ENCODE measurements at places on chromosomes 7 and 10. TPM values are rescaled to one million over a fixed set of nuclear protein-coding genes. Genes with fewer than 3 reads are reported as not detected.

GRCh38 chr7:26328498-26329390, 37.1 kb downstream of the SNX10 start:
- no peak for DNase-seq
- H3K27me3 ChIP-seq, result peaks cover 4% of the 10 kb centered on the region
- H3K4me3 ChIP-seq, result no peak overlapping the region
- no peaks in the 10 kb centered on the region for H3K36me3 ChIP-seq

GRCh38 chr7:21076054-21076453, 289.4 kb upstream of the SP8 start:
- no peaks in the 10 kb centered on the region for H3K4me1 ChIP-seq
- no peaks in the 10 kb centered on the region for H3K36me3 ChIP-seq
- H3K4me3 ChIP-seq, result no peak overlapping the region
- peaks cover 4% of the 10 kb centered on the region for H3K27me3 ChIP-seq

DNA sequence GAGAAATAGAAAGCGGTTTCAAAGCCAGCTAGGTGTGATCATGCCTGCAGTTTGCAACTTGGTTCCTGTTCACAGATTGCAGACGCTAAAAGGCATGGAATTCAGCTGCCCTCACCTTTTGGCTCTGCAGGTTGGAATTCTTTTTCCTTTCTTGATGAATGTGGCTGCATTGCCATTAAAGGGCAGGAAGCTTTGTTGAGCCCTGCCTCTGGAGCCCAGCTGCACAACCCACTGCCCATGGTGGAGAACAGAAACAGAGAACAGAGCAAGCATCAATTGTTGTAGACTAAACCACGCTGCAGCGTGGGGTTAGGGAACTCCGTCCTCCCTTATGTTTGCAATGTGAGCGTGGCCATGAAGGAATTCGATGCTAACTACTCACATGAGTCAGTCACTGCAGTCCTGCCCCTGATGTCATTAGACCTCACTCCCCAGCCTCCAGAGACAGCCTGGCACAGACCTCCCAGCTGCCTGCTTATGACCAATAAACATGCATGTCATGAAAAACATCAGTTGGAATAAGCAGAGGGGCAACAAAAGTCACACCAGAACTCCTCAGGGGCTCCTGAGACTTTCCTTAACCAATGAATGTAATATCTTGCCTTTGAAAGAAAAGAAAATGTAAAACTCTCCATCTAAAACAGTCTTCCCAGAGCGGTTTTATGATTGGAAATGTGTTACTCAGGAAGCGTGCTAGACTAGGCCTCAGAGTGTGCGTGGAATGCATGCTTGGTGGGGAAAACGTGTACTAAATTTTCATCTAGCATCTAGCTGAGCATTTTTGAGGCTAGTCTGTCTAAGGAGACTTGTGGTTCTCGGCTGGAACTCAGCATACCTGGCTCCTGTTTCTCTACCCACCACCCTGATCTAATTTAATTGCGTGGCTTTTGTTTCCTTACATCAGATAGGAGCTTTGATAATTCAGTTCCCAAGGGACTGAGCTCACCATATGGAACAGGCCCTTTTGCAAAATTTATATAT, 232.2 kb downstream of the KIAA1217 start:
- H3K4me3 ChIP-seq, result no peak overlapping the region
- peaks cover 48% of the 10 kb centered on the region for H3K4me1 ChIP-seq
- peak overlapping the region; percentile 60 for H3K27ac ChIP-seq
- no peaks in the 10 kb centered on the region for H3K27me3 ChIP-seq
- no peak for DNase-seq

GRCh38 chr7:111137296-111138192, 46.6 kb downstream of the LRRN3 start:
- H3K4me3 ChIP-seq, result no peak overlapping the region
- H3K27me3 ChIP-seq, result no peaks in the 10 kb centered on the region
- H3K4me1 ChIP-seq, result peaks cover 31% of the 10 kb centered on the region
- no peak for DNase-seq

- peaks cover 17% of the 10 kb centered on the region for H3K4me1 ChIP-seq
- no peak for DNase-seq
- H3K36me3 ChIP-seq, result no peaks in the 10 kb centered on the region
- H3K27ac ChIP-seq, result no peak overlapping the region
- peaks cover 45% of the 10 kb centered on the region for H3K27me3 ChIP-seq
Measured at GRCh38 chr10:25177093-25177753, 2.4 kb downstream of the GPR158 start.

- no peak overlapping the region for H3K4me3 ChIP-seq
- H3K27ac ChIP-seq, result no peak overlapping the region
- no peaks in the 10 kb centered on the region for H3K4me1 ChIP-seq
- H3K27me3 ChIP-seq, result peaks cover 36% of the 10 kb centered on the region
- no peaks in the 10 kb centered on the region for H3K36me3 ChIP-seq
- peak; percentile 49 for DNase-seq
Measured at GRCh38 chr7:155979994-155980393, 167.7 kb upstream of the SHH start.

DNA sequence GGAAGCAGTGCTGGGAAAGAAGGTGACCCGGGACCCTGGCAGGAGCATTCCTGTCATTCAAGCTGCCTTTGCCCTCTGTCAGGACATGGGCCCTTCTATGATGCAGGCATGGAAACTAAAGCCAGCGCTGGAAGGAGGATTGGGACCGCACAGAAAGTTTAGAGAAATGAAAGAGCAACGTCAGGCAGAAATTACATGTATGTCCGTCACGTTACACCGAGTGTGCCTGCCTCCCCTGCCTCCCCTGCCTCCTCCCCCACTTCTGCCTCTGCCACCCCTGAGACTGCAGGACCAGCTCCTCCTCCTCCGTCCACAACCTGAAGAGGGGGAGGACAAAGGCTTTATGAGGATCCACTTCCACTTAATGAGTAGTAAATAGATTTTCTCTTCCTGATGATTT, 13.9 kb upstream of the PWWP2B start:
- peaks cover 4% of the 10 kb centered on the region for H3K4me1 ChIP-seq
- no peaks in the 10 kb centered on the region for H3K27me3 ChIP-seq
- peaks cover 10% of the 10 kb centered on the region for H3K36me3 ChIP-seq
- DNase-seq, result peak; percentile 35
- no peak overlapping the region for H3K4me3 ChIP-seq

DNA sequence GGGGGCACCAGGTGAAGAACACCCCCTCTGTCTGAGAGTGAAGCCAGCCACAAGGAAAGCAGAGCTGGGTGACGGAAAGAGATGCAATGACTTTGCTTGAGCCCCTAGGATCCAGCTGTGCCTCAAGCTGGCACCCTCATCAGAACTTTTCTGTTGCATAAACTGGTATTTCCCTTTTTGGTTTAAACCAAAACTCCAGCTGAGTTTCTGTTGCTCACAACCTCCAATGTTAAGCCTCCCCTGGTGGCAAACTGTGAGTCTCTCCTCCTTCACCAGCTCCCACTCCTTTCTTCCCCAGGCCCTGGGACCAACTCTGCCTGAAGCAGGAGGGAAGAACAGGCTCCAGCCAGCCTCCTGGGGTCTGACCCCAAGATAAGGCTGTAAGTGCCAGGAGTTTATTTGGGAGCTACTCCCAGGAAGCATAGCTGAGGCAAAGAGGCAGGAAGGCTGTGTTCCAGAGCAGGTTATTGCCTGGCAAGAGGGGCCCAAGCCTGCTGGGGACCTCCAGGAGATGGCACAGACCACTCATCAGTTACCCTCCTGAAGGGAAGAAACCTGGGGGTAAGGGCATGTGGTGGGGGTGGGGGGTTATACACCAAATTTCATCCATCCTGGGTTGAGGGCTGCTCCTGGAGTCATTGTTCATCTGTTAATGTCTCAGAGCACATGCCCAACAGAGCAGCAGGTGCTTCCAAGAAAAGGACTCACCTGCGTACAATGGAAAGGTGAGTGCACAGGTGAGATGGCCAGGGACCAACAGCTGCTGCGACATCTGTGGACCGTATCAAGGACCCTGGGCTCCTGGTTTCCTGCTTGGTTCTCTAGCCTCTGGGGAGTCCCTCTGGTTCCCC, 73.3 kb upstream of the NANOS1 start:
- H3K4me1 ChIP-seq, result peaks cover 13% of the 10 kb centered on the region
- H3K4me3 ChIP-seq, result no peak overlapping the region
- H3K27me3 ChIP-seq, result peaks cover 8% of the 10 kb centered on the region
- no peak overlapping the region for H3K27ac ChIP-seq

DNA sequence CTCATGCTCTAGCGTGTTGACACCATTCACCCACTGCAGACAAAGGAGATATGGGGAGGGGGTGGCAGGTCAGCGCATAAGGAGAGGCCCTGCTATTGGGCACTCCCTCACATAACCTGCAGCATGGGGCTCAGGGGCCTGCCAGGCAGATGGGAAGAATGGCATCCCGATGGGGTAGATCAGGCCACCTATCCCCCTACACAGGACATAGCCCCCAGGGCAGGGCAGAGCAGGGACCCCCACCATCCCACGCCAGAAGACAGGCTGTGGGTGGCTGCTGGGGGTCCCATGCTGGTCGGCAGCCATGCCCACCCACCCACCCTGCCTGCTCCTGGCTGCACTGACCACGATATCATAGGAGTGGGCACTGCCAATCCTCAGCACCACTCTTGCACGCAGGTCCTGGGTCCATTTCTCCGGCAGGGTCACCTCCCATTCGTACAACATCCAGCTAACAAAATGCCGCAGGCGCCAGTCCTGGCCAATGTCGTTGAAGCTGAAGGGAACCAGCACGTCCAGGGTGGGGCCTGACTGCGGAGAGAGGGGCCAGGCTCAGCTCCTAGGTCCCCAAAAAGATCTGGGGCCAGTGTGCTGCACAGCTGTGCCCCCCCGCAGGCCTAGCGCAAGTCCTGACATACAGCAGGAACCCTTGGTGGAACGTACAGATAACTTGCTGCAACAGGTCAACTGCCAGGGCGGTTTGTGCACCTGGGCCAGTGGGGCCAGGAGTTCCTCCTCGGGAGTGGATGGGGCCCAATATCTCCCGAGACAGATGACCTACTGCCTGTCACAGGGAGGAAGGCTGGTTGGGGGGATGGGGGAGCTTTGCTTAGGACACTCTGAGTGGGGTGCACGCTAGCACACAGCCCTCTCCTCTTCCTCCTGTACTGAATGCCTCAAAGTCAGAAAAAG, 45.9 kb upstream of the ZNF479 start:
- H3K27me3 ChIP-seq, result no peaks in the 10 kb centered on the region
- no peak for DNase-seq
- no peaks in the 10 kb centered on the region for H3K36me3 ChIP-seq
- H3K4me1 ChIP-seq, result no peaks in the 10 kb centered on the region

DNA sequence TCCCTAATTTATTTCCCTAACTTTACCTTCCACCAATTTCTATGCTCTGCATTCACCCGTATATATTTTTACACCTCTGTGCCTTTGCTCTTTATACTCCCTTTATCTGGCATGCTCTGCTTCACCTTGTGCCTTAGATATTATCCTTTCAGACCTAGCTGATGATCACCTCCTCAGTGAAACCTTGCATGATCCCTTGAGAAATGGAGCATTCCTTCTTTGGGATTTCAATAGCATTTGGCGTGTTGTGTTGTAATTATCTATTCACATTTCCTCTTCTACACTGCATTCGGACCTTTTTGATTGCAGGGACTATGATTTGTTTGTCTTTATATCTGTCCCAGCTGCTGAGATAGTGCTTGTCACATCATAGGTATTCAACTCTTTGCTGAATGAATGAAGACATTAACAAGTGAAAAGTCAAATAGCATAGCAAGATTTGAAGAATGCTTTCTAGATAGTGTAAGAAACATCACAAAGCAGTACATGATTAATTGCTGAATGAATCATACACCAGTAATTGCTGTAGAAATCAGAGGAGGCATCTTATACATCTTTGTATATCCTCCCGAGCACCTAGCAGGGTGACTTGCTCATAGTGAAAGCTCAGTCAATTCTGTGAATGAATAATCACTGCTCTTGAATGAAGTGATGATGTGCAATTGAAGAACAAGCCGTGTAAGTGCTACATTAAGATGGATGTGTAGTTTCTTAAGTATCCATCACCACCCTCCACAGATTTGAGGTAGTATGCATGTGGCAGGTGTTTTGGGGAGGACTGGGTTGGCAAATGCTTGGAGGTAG, 2.0 kb upstream of the TM9SF3 start:
- no peak overlapping the region for H3K4me3 ChIP-seq
- no peaks in the 10 kb centered on the region for H3K36me3 ChIP-seq
- no peaks in the 10 kb centered on the region for H3K27me3 ChIP-seq
- no peak overlapping the region for H3K27ac ChIP-seq
- DNase-seq, result no peak
- peaks cover 16% of the 10 kb centered on the region for H3K4me1 ChIP-seq

GRCh38 chr10:96227206-96227605, 44.2 kb downstream of the BLNK start:
- no peaks in the 10 kb centered on the region for H3K4me1 ChIP-seq
- DNase-seq, result no peak
- H3K27ac ChIP-seq, result no peak overlapping the region

DNA sequence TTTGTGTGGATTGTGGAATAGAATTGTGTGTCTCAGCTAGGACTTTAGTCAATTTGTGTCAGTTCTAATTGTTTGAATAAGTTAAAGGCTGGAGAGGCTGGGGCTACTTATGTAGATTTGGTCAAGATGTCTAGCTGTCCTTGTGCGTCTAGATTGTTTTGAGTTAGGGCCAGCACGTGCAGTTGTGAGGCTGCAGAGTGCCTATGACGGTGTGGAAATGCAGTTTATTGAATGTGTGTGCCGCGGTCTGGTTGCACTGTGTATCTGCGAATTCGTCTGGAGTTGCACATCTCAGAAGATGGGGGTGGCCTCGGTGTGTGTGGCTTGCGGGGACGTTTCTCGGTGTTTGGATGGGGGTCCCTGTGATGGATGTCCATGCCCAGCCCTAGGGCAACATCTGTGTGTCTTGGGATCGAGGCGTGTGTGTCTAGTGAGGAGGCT, 10.2 kb downstream of the EMX2 start:
- no peak overlapping the region for H3K27ac ChIP-seq
- DNase-seq, result no peak
- H3K27me3 ChIP-seq, result peaks cover 77% of the 10 kb centered on the region
- peaks cover 2% of the 10 kb centered on the region for H3K36me3 ChIP-seq

DNA sequence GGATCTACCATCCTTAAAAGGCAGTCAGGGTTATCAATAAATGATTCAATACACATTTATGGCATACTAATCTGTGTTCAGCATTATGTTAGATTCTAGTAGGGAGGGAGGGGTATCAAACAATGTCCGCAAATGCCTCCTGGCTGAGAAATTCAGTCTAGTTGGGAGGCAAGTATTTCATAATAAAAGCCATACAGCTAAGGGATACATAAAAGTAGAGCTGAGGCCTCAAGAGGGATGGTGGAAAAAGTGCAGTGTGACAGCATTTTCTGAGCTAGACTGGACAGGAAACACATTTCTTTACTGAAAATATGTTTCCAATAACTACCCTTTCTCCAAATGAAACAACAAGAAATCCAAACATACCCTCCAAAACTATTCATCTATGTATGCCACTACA, 152.8 kb upstream of the LRRN3 start:
- no peak overlapping the region for H3K4me3 ChIP-seq
- no peaks in the 10 kb centered on the region for H3K4me1 ChIP-seq
- H3K36me3 ChIP-seq, result peaks cover 14% of the 10 kb centered on the region
- H3K27ac ChIP-seq, result no peak overlapping the region
- H3K27me3 ChIP-seq, result no peaks in the 10 kb centered on the region

DNA sequence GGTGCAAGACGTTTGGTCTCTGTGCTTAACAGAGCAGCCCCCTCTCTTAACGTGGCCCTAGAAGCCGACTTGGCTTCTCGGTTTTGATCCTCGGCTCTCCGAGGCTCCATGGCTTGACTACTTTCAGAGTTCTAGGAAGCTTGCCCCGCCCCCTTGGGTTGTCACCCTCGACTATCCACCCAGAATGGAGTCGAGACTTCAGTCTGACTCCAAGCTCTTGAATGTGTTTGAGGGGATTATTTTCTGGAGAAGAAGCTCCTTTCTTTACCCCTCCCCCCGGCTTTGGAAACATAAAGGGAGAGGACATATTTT, 448 bp downstream of the SEC24C start:
- peak overlapping the region; percentile 100 for H3K27ac ChIP-seq
- H3K27me3 ChIP-seq, result no peaks in the 10 kb centered on the region
- peak overlapping the region; percentile 96 for H3K4me3 ChIP-seq
- peaks cover 38% of the 10 kb centered on the region for H3K4me1 ChIP-seq
- DNase-seq, result no peak

ADAM22 gene
- total RNA-seq, result 6.6 TPM

DKK1 gene
- total RNA-seq, result 170 TPM

SUPV3L1 gene
- 28.6 TPM for total RNA-seq

ANXA8 gene
- total RNA-seq, result 0.77 TPM
